ENCODE measurements at places on chromosomes 7 and 10.

GRCh38 chr7:47444376-47445098, 137.4 kb downstream of the TNS3 start:
- no peak for DNase-seq

GRCh38 chr7:158018098-158018762, 569.4 kb downstream of the PTPRN2 start:
- no peak for DNase-seq

DNA sequence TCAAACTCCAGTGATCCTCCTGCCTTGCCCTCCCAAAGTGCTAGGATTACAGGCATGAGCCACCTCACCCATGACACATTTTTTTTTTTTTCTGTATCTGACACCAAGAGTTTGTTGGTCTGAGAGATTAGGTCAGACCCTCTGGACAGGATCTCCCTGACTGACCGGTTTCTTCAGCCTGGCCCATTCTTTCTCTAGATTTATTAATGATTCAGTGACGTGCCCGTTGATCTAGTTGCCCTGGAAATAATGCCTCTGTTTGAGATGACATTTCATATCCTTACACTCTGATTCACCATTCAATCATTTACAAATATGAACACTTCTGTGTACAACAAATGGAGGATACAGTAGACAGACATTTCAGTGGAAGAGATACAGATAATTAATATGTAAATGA, 1.4 kb upstream of the ZNF212 start:
- DNase-seq: no peak

GRCh38 chr7:43396187-43396740, 186.6 kb upstream of the STK17A start:
- no peak for DNase-seq

- DNase-seq: no peak
Observed at GRCh38 chr7:27680610-27681009, 17.9 kb upstream of the HIBADH start.

GRCh38 chr7:146539836-146540235, 423.2 kb downstream of the CNTNAP2 start:
- no peak for DNase-seq
